OCI-M1 (cell line): ENCODE measurements at places on chromosomes 11 and 22.

GRCh38 chr22:43099095-43099494 is 9.9 kb upstream of the TTLL1 start:
- no peak for DNase-seq

- DNase-seq, result no peak
Observed at GRCh38 chr22:27066856-27067255, 409.5 kb downstream of the MIAT start.

DNA sequence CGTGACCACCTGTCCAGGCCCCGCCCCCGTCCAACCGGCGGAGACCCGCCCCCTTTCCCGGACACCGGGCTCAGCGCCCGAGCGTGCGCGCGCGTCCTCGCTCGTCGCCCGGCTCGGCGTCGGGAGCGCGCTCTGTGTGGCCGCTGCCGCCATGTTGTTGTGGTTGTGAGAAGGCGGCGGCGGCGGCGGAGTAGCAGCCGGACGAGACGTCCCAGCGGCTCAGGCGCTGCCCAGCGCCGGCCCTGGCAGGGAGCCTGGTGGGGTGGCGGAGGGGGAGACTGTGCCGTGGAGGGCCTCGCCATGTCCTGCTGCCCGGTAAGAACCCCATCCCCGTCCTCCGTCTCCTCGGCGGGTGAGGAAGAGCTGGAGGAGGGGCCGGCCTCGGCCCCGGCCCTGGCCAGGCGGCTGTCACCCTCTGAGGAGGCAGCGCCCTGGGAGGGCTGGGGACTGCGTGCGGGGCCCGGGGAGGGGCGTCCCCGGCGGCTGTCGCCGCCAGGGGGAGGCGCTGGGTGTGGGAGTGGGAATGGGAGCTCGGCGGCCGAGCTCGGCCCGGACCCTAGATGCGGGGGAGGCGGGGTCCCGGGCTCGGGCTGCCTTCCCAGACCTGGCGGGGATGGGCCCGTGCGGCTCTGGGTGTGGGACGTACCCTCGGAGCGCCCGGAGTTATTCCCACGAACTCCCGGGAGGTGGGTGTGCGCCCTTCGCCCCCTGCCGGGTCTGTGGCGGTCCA is at the start of gene MTMR3:
Gene MTMR3, plus strand, starts transcription at position 130 of the 730 bp plus-strand sequence. CDS start 87,886 bp downstream, outside the sequence.
- peak; percentile 95 for DNase-seq

GRCh38 chr11:131998020-131998419 is 627.6 kb downstream of the NTM start:
- no peak for DNase-seq

- DNase-seq, result peak; percentile 86
Observed at GRCh38 chr11:16604794-16605388, 133.6 kb upstream of the C11orf58 start.

- DNase-seq, result no peak
Observed at GRCh38 chr11:38796281-38796680, 2198.2 kb upstream of the RAG2 start.

GRCh38 chr11:67389477-67389876 is 2.3 kb upstream of the RAD9A start:
- peak; percentile 62 for DNase-seq

DNA sequence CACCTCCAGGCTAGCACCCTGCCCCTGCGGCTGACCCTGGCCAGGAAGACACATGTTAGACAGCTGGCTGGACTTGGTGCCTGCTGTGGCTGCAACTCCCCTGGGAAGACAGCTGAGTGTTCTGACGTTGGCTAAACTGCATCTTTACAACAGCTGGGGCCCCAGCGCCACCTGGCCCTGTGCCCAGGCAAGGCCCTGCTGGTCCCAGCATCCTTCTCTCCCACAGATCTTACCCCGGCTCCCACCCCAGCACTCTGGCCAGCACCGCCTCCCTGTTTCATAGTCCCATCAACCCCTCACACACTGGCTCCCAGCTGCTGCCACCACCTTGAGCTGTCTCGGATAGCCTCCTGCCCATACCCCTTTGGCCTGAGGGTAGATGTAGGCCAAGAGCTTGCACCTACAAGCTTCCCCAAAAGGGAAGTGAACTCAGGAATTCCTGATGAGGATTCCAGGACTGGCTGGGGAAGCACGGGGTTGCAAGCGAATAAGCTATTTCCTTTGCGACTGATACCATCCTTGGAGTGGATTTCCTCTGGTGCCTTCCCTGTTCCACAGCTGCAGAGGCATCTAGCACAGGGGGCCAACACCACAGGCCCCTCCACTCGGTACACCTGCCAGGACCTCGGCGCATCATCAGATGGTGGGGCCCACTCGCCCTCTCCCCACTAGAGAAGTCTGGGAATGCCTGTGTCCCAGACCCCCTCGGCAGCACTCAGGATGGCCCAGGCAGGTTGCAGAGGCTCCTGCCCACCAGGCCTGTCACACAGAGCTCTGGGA is 28.5 kb downstream of the RSPH14 start:
- DNase-seq, result no peak

DNA sequence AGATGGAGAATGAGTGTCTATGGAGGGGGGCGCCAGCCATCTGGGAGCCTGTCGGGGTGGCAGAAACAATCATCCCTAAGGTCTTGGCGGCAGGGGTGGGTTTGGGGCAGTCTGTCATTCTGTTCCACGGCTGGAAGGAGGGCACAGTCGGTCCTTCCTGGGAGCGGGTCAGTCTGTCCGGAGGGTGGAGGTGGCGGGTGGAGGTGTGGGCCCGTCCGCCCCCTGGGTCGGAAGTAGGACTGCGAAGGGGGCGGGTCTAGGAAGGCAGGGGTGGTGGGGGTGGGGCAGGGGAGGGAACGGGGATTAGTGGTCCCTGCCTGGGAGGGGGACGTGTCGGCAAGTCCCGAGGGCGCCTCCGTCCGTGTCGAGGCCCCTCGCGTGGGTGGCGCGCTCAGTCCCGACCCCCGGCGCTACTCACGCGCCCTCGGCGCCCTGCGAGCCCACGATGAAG is 461 bp downstream of the TBC1D10A start:
- DNase-seq, result peak; percentile 50

- DNase-seq, result no peak
Observed at GRCh38 chr11:28257761-28258160, 149.6 kb downstream of the METTL15 start.

- no peak for DNase-seq
Observed at GRCh38 chr11:109968781-109969180, 124.4 kb upstream of the ZC3H12C start.

- DNase-seq, result no peak
Observed at GRCh38 chr11:118313242-118313641, 8.7 kb downstream of the CD3E start.

GRCh38 chr11:129302386-129303101 is 73.1 kb upstream of the BARX2 start:
- DNase-seq, result no peak

DNA sequence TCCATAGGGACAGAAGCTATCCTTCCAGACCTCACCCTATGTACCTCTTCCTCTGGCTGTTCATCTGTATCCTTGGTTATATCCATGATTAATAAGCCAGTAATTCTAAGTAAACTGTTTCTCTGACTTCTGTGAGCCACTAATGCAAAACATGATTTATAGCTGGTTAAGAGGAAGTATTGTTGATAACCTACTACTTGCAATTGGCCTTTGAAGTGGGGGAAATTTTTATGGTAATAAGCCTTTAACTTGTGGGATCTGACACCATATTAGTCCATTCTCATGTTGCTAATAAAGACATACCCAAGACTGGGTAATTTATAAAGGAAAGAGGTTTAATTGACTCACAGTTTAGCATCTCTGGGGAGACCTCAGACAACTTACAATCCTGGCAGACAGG is 21.9 kb downstream of the CASP12 start:
- DNase-seq, result no peak

GRCh38 chr11:80041136-80042000 is 600.5 kb upstream of the TENM4 start:
- no peak for DNase-seq

DNA sequence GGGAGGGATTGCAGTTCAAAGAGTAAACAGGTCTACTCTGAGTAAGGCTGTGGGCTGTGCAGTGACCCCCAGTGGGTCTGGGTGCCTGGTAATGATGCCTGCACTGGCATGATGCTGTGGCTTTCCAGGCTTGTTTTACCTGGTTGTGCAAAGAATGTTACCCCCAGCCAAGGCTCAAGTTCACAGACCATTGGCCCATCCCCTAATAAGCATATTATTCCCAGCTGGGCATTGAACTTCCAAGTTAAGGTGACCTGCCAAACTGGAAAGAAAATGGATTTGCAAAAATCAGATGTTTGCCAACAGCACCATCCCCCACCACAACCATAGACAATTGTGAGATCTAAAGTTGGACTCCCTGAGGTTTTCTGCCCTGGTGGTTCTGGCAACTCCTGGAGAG is 7.9 kb upstream of the EHF start:
- DNase-seq, result no peak

- DNase-seq, result no peak
Observed at GRCh38 chr11:20429216-20429615, 41.7 kb downstream of the PRMT3 start.

- no peak for DNase-seq
Observed at GRCh38 chr11:131581046-131581445, 210.6 kb downstream of the NTM start.

DNA sequence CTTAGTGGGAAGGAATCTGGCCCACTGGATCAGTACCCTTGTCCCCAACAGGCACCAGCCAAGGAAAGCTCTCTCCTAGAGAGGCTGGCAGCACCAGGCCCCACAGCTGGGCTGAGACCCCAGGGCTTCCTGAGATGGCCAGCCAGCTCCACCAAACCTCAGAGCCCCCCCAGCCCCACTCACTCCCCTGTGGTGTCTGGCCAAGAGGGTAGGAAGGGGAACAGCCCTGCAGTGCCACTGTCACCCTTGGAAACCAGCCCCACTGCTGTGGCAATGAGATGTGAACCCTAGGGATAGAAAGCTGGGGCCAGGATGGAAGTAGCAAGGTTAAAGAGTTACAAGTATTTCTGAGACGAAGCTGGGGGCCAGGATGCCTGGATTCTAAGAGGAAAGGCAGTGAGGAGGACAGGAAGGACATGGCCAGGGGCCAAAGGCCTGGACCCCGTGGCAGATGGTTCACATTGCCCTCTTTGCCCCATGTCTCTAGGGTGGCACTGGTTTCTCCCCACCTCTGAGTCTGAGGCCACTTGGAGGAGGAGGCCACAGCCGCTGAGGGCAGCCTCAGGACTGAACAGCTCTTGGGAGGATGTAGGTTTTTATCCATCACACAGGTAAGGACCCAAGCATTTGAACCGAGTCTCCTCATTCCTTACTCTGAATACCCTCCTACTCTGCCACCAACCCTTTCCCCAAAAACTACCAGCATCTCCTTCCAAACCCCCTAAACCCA is 28.8 kb downstream of the NRXN2 start:
- DNase-seq, result no peak

DNA sequence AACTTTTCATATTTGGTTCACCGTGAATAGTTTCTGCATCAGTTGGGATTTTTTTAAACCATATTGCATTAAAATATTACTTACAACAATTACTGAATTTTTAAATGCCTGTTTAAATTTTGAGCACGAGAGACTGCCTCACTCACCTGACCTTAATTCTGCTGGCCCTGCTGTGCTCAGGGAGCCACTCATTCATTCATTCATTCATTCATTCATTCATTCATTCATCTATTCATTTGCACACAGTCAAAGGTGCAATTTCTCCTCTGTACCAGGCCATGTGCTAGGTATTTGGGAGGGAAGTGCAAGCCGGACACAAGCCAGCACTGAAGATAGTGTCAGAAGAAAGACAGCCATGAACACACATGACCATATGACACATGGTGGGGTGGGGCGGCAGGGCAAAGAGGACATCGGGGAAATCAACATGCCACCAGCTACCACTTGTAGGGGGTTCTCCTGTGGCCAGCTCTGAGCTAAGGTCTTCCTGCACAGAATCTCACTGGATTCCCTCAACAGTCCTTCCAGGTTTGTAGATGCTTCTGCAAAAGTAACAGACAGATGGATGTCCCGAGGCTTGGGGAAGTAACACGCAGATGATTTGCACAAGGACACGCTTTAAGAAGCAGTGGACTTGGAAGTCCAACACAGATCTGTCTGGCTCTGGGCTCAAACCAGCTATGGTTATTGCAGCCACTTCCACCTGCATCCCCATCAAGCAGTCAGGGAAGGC is 568 bp upstream of the CSF2RB start:
- no peak for DNase-seq

DNA sequence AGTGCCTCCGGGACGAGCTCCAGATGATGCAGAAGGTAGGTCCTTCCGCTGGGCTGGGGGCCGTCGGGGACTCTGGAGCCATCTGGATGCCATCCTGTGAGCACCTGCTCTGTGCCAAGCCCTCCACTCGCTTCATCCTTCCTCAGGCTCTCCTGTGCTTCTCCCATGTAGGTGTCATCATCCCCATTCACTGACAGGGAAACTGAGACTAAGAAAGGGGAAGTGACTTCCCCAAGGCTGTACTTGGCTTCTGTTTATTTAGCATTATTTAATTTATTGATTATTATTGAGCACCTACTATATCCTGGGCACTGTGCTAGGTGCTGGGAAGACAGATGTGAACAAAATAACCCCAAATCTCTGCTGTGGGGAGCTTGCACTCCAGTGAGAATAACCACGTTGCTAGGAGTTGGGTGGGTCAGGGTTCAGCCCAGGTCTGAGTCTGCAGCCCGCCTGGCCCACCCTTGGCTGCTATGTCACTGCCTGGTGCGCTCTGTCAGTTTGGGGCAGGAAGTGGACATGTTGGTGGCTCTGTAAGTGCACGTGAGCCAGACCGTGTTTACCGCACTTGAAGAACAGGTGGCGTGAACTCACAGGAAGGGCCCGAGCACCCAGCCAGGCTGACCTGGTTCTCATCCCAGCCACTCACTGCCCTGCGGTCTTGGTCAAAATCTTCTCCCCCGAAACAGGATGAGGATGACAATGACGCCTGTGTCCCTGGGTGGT is 35.9 kb upstream of the GCAT start:
- DNase-seq, result no peak

- no peak for DNase-seq
Observed at GRCh38 chr22:30628491-30628890, 7.1 kb upstream of the SLC35E4 start.

DNA sequence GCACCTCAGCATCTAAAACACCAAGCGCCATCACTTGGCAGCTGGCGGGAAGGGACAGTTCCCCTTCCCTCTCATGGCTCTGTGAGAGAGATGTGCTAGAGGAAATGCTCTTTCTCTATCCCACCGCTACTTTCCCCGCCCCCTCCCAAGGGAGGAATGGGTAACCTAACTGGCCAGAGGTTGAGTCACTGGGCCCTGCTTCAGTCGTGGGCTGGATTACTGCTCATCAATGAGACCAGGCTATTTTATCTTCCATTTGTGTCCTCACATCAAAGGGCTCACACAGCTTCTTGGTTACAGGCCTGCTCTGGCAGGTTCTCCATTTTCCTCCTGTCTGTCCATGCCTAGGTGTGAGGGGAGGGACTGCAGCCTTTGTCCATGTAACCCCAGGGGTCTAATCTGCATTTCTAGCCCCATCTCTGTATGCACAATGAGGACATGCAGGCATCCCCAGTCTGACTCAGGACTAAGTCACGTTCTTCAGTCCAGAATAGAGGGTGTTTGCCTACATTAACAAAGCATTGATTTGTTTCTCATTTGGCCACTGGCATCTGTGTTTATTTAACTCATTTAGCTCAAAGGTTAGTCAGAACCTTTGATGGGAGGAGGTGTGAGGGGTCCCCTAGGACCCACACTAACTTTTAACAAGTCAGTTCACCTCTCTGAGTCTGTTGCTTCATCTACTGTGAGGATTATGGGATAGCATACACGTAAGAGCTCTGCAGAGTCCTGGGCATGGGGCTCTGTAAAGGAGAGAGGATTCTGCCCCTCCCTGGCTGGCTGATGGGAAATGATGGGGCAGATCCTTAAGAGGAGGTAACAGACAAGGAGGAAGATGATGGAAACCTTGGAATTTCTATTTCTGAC is 99.1 kb downstream of the XRRA1 start:
- DNase-seq, result no peak
